Fibroblast of the conjunctiva (primary cell): ENCODE measurements at places on chromosomes 4 and X.

DNA sequence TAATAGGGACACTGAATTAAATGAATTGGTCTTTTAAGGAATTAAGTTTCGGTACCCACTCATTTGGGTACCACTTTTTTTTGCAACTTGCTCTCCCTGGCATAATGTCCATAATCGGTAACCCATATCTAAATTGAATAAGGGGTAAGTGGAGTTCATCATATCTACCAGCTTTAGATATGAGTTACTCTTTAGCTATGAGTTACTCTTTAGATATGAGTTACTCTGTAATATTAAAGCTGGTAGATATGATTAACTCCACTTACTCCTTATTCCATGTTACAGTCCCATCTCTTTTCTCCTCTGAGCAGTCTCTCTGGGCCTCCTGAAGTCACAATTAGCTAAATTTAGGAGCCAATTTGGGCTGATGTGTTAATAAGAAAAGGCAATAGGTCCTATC, 85.7 kb downstream of the TEX13C start:
- DNase-seq, result no peak

DNA sequence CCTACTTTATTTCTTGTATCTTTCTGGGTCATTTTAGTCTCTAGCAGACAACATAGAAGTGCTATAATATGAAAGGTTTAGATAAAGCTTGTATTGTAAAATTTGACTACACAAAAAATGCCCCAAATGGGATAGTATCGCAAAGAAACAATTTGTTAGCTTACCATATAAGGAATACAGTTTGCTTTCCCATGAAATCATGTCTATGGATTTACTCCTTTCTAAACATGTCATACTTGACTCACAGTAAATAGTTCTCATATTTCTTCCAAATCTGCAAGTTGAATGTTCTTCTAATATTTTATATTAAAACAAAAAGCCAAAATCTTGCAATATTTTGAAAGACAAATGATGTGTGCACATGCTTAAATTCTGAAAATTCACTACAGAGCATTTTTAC, 103.9 kb downstream of the PPA2 start:
- no peak for DNase-seq

DNA sequence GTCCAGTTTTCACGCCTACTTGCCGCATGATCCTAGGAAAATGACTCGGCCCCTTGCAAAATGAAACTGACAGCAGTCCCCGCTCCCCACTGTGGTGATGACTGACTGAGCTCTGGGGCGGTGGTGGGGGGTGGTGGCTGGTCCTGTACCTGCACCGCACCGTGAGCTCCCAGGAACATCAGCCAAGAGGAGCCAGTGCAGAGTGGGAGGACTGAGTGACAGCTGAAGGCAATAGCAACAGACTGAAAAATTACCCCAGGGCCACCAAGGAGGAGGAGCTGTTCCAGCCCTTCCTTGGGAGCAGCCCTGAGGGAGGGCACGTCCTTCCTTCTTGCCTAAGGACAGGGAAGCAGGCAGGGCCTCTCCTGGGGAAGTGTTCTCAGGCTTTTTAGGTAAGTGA, 2.4 kb upstream of the C4orf50 start:
- DNase-seq, result no peak

- no peak for DNase-seq
These were observed 295.3 kb upstream of the CTSO start for GRCh38 chr4:156248917-156249316.

- no peak for DNase-seq
These were observed 11.2 kb upstream of the YIPF7 start for GRCh38 chr4:44662623-44663005.

DNA sequence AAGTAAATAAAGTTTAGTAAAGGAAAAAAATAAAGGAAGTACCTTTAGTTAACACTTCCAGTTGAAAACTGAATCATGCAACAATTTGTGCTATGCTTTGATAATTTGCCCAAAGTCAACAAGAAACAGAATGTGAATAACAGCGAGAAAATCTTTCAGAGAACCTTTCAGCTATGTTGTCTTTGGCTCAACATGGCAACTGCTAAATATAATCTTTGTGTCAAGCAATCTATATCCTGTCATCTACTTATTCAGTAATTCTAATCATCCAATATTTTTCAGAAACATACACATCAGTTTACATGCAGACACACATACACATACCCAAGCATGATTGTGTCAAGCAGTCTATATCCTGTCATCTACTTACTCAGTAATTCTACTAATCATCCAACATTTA, 136.0 kb upstream of the PABPC4L start:
- no peak for DNase-seq

- no peak for DNase-seq
These were observed 148.6 kb upstream of the FMR1 start for GRCh38 chrX:147763131-147763530.

DNA sequence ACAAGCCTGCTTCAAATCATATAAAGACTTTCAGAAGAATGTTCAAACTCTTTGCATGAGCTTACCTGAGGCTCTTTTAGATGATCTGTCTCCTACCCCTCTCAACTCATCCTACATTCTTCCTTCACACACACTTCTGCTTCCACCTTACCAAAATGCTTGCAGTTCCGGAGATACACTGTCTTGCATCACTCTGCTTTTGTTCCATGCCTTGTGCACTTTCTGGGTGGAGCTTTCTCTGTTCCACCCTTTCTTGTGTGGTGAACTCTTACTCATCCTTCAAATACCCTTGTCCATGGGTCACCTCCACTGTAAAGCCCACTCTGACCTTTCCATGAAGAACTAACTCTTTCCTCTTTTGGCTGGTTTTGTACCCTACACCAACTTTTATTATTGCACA, 18.4 kb upstream of the MGST2 start:
- no peak for DNase-seq

DNA sequence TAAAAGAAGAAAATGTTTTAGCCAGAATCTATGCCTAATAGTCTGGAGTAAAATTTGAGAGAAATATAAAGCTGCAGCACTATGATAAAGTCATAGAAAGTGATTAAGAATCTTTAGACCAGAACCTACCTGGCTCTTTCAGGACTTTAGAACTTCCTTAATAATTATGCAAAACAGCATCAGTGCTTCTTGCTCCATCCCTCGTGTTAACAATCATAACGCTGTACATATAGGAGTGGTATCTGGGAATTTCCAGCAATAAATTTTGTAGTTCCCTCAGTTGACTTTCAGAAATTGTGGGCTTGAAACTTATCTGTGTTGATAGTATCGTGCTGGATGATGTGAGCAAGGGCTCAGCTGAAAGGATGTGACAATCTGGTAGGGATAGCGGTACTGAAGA, 102.1 kb upstream of the RASGEF1B start:
- no peak for DNase-seq

DNA sequence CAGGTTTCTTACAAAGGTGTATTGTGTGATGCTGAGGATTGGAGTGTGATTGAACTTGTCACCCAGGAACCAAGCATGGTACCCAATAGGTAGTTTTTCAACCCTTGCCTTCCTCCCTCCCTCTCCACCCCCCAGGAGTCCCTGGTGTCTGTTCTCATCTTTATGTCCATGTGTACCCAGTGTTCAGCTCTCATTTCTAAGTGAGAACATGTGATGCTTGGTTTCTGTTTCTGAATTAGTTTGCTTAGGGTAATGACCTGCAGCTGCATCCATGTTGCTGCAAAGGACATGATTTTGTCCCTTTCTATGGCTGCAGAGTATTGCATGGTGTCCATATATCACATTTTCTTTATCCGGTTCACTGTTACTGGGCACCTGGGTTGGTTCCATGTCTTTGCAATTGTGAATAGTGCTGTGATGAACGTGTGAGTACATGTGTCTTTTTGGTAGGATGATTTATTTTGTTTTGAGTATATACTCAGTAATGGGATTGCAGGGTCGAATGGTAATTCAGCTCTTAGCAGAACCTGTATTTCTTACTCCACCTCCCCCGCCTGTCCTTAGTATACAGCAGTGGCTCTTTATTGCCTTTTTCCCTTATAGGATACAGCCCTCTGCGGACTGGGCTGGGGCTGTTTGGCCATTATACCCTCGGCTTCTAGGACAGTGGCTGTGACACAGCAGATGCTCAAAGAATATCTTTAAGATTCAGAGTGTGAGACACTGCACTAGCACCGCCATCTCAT, 145.4 kb downstream of the PTTG2 start:
- DNase-seq, result no peak

GRCh38 chr4:73139245-73139644, 69.7 kb upstream of the COX18 start:
- DNase-seq, result no peak
